Stimulated activated CD4-positive, alpha-beta T cell treated with anti-CD3 and anti-CD28 coated beads, Interleukin-1b, Interleukin-23, amount 100 ng/mL, for 24 hours (primary cell): ENCODE measurements at places on chromosomes 3 and 15.
A peak's percentile ranks its signal among the peaks of the same experiment; 100 is the strongest.

GRCh38 chr3:149783576-149783975 lies 8.8 kb downstream of the ANKUB1 start:
- no peak for DNase-seq

- DNase-seq: no peak
These were observed 39.7 kb downstream of the CHCHD6 start for GRCh38 chr3:126743781-126744180.

DNA sequence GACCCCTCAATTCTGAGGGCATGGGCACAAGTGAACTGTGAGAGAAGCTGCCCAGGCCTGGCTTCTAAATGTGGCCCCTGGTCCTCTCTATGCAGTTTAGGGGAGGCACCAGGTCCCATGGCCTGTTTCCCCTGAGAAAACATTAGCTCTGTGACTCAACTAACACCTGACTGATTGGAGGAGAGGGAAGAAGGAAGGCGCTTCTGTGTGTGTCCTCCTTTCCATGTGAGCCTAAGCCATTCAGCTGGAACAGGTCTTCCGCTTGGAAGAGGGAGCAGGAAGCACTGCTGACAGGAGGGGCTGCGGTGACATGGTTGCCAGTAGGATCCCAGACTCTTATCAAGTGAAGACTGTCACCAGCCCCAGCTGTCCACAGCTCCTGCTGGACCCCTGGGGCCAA lies 79.5 kb downstream of the MYLK start:
- no peak for DNase-seq

GRCh38 chr15:69576035-69576526 lies 123.5 kb downstream of the RPLP1 start:
- DNase-seq: peak; percentile 15

- no peak for DNase-seq
These were observed 182.2 kb downstream of the GAP43 start for GRCh38 chr3:115805520-115805919.

DNA sequence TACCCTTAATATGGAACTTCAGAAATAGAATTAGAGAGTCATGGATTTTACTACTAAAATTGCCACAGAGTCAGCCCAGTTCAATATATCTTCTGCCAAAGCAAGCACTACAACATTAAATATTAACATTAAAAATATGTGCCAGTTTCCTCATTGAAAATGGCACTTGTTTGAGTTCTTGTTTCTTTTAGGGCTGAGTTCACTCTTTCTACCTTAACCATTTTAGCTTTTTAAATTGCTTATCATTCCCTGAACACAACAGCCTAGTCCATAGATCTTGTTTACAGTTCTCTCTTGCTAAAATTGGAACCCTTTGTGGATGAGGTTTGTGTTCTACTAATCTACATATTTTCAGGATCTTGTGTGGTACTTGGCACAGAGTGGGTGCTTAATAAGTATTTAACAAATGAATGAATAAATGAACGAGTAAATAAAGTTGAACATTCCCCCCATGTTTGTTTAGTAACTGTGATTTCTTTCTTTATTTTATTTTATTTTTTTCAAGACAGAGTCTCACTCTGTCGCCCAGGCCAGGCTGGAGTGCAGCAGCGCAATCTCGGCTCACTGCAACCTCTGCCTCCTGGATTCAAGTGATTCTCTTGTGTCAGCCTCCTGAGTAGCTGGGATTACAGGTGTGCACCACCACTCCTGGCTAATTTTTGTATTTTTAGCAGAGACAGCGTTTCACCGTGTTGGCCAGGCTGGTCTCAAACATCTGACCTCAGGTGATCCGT lies 46.0 kb upstream of the SLC7A14 start:
- DNase-seq: no peak

GRCh38 chr3:128854475-128854874 lies 24.9 kb upstream of the ACAD9 start:
- DNase-seq: no peak

- no peak for DNase-seq
These were observed 256.4 kb upstream of the ZNF385D start for GRCh38 chr3:22007368-22007767.

DNA sequence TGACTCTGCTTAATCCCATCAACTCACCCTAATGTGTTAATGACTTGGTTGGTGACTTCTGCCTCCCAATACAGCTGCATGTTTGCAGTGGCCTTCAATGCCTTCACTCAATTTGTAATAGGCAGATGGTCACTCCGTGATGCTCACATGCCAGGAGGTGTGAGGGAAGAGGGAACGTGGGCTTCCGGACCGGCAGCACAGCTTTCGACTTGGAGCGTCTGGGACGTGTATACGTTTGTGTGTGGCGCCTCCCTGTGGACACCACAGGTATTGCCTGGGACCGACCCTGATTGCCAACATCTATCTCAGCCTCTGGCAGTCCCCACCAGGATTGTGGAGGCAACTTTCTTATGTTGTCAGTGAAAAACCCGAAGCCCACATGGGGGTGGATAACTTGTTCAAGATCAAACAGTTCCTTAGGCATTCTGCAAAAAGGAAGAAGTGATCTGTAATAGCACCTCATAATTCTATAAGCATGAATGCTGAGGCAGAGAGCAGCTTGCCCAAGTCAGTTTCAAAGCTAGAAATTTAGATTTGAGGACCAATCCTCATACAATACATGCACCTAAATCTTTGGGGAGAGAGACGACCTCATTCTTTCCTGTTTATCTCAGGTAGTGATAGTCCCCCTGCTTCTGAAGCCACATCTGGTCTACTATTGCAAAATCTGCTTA lies 16.9 kb downstream of the MRPL46 start:
- peak; percentile 53 for DNase-seq

DNA sequence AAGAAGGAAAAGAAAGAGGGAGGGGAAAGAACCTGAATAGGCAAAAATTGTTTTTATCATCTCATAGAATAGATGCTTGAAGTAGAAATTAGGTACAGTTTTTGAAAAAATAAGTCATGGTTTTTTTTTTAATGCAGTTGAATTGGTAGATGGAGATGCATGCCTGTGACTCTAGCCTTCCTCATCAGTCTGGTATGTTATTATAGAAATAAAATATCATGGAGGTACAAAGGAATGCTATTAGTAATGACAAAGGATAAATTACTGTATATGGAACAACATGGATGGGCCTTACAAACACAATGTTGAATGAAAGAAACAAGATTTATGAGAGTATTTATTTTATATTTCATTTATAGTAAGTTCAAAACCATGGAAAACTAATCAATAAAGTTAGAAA lies 162.4 kb upstream of the GALNT15 start:
- DNase-seq: no peak

GRCh38 chr3:108588601-108589000 lies 637 bp downstream of the CIP2A start:
- DNase-seq: no peak

- no peak for DNase-seq
These were observed 62.1 kb downstream of the CYFIP1 start for GRCh38 chr15:22918056-22918455.

DNA sequence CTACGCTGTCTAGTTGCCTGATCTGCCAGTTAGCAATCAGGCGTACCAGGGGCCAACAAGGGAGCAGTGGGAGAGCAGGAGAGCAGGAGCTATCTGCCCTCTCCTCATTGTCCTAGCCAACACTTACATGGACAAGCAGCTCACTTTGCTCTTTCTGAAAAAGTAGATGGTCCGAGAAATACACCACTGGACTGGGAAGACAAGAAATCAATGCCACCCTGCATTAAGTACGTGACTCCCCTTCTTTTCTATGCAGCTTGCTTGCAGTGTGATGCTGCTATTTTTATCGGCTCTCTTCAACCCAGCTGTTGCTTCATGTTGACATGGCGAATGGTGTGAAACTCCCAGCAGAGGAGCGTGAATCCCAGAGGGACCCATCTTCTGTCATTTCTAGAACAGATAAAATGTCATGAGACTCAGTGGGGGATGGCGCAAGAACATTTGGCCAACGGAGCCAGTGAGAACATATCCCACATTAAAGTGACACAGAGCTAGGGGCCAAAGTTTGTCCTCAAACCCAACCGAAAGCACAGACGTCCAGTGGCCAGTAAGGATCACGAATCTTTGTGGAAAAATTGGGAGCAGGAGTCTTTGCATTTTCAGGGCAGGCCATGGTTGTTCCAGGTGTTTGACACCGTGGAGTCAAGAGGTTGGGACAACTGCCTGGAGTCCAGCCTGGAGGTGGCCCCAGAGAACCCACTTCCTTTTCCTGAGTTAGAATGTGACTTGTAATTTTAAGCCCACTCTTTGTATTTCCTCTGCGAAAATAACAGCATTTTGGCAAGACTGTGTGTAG lies 53.7 kb upstream of the MEF2A start:
- DNase-seq: no peak

DNA sequence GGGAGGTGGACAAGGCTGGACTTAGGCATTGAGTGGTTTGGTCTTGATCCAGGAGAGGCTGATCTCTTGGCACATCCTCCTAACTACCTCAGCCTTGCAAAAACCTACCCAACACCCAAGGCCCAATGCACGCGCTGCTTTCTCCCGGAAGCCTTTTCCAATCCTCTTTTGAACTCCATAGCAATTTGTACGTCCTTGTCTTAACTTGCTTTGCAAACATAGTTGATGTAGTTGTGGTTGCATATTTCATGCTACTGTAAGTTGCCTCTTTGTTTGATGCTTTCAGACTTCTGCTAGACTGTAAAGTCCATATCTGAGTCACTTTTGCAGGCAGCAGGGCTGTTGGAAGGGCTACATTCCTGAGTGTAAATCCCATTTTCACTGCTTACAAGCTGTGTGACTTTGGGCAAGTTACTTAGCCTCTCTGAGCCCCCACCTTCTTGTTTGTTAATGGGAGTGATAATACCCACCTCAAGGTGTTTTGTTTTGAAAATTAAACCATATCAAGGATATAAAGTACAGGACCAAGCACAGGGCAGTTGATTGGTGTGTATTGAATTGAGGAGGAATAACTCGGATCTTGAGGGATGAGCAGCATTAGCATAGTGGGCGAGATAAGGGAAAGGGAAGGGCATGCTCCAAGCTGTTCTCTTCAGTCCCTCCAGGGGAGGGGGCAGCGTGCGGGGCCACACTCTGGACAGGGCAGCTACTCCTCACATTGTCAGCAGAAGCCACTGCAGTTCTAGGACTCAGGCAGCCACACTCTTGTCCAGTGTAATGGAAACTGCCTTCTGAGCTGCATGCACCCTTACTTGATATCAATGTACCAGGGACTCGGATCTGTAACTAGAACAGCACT lies 28.8 kb downstream of the SIAH2 start:
- DNase-seq: no peak

GRCh38 chr15:73022161-73022560 lies 30.1 kb upstream of the NEO1 start:
- DNase-seq: no peak

DNA sequence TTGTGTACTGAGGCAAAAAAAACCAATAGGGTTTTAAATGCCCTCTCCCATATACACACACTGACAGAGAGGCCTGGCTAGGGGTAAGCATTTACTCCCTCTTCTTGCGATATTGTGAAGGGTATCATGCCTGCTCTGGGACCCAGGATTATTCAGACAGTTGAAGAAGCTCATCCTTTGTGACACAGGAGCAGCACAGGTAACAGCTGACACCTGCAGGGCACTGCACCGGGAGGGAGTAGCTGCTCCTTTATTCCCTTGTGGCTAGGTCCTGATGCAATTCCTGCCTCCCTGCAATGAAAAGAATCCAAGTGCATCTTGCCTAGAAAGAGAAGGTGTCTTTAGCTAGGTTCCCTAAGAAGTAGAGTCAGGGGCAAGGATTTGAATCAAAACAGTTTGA lies 23.4 kb downstream of the POMGNT2 start:
- DNase-seq: no peak

DNA sequence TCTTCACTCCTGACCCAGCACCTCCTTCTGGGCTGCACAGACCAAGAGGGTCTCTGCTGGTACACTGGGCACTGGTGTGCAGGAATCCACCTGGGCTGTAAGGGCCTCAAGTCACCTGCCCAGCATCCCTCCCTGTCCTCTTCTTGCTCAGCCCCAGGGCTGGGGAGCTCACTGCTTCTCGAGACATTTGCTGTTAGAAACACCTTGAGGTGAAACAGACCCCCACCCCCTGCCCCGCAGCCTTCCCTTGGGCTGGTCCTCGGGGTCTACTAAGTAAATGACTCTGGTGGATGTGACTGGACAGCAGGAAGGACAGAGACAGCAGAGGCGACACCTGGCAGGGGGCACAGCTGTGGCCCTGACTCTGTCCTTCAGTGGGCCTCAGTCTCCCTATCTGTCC lies 29.1 kb downstream of the LOXL1 start:
- no peak for DNase-seq

DNA sequence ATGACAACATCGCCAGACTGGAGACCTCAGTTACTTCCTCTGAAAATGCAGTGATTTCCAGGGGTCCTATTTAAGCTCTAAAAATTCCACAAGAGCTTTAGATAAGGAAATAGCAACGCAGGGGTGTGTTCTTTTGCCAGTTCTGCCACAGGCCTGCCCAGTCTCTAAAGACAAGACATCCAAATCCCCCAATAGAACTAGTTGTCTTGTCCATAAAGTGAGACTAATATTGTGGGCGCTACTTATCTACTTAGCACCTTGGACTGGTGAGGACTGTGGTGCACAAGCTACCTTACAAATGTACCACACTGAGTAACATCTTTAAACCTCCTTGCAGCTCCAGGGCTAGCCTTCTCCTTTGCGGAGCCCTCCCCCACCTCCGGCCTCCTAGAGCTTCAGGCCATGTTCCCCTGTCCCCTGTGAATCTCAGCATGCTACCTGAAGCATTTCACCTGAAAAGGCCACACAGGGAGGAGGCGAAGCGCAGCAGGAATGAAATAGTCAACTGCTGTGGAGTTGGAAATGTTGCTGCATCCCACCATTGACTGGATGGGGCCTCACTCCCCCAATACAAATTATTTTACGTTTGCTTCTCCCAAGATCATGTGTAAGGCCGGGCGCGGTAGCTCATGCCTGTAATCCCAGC lies 9.6 kb upstream of the LRRC2 start:
- DNase-seq: no peak

DNA sequence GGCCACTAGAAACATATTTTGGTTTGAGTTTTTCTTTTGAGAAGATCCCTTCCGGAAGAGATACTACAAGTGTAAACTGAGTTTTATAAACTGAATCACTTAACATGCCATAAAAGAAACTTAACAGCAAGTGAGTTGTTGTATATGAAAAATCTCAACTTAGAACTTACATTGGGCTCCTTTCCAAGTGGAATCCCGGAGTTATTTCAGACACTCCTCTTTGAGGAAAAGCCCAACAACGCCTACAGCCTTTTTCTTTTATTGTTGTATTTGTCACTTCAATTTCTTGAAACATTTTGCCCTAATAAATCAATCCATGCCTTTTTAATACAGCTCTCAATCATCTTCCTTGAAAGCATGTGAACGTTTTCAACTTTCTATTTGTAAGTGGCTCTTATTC lies 137.3 kb downstream of the FEZF2 start:
- DNase-seq: no peak

DNA sequence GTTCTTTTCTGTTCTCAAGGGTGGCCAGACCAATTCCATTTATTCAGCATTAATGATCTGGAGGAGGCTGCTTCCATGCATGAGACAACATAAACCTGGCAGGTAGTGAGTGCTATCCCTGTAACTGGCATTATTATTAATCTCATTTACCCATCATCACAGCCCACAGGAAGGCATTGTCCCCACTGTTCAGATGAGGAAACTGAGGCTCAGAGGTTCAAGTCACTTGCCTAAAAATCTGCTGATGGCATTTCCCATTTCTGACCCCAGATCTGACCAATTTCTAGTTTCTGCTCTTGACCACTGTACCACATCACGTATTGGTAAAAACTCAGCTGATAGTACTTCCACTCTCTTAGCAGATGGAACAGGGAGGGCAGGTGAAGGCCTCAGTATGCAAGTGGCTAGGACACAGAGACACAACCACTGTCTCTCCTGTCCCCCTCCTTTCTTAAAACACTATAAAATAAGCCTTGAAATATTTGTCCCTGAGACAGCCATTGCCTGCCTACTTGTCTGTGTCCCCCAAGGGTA lies 36.1 kb downstream of the TRANK1 start:
- no peak for DNase-seq

GRCh38 chr3:13391308-13391707 lies 28.8 kb downstream of the NUP210 start:
- DNase-seq: no peak
